ENCODE measurements at places on chromosomes 3 and 15.

DNA sequence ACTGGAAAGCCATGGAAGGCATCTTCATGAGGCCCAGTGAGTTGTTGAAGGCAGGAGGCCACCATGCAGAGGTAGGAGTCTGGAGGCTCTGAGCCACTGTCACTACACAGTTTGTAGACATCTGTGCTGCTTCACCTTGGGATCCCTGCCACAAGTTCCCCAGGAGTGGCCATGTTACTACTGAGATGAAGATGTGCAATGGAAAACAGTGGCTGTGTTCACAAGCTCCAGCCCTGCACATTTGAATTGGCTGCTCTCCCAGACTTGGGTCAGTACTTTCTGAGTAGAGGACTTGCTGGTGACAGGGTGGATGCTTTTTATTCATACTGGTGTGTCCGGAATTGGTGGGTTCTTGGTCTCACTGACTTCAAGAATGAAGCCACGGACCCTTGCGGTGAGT is 86.9 kb upstream of the C15orf39 start:
- H3K4me3 ChIP-seq: no peak overlapping the region
- no peaks in the 10 kb centered on the region for H3K36me3 ChIP-seq
- DNase-seq: no peak
- peaks cover 8% of the 10 kb centered on the region for H3K4me1 ChIP-seq

- no peak overlapping the region for H3K4me3 ChIP-seq
- H3K27ac ChIP-seq: no peak overlapping the region
- DNase-seq: peak; percentile 23
- H3K36me3 ChIP-seq: no peaks in the 10 kb centered on the region
- no peaks in the 10 kb centered on the region for H3K4me1 ChIP-seq
Observed at GRCh38 chr3:172643506-172644179, 67.2 kb downstream of the NCEH1 start.

DNA sequence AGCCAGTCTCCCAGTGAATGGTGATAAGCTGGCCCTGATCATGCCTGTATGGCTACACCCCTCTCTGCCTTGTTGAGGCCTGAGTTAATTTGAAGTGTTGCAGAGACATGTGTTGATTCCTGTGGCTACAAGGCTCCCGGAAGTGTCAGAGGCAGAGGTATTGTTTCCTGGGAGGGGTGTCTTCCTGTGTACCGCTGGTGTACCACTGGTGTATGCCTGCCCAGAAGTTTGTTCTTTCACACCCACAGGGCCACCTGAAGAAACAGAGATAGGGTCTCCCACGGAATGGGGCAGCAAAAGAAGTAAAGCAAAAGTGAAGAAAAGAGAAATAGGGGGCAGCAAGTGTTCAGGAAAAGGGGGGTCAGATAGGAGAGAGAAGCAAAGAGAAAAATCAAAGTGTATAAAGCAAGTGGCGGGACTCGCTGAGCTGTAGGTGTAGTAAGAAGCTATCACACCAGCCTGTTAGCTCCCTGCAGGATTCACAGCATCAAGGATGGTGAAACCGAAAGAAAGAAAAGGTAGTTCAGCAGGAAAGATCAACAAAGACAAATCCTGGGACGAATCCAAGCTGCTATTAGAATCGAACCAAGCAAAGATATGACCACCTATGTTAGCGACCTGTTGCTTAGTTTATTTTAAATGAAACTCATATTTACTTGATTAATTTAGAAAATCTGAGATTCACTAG is 36.6 kb upstream of the CD47 start:
- H3K36me3 ChIP-seq: no peaks in the 10 kb centered on the region
- DNase-seq: peak; percentile 52
- no peaks in the 10 kb centered on the region for H3K27me3 ChIP-seq
- no peak overlapping the region for H3K27ac ChIP-seq
- H3K4me1 ChIP-seq: peaks cover 79% of the 10 kb centered on the region

GRCh38 chr15:87631775-87632174 is 624.8 kb downstream of the NTRK3 start:
- no peak overlapping the region for H3K4me3 ChIP-seq
- H3K36me3 ChIP-seq: no peaks in the 10 kb centered on the region
- no peak overlapping the region for H3K27ac ChIP-seq

- H3K27ac ChIP-seq: no peak overlapping the region
- H3K4me3 ChIP-seq: no peak overlapping the region
- DNase-seq: no peak
- H3K27me3 ChIP-seq: no peaks in the 10 kb centered on the region
- no peaks in the 10 kb centered on the region for H3K4me1 ChIP-seq
Observed at GRCh38 chr15:28252831-28253230, 69.1 kb downstream of the HERC2 start.

GRCh38 chr3:187261541-187261969 is 30.0 kb downstream of the MASP1 start:
- no peak overlapping the region for H3K27ac ChIP-seq
- H3K4me3 ChIP-seq: no peak overlapping the region
- no peaks in the 10 kb centered on the region for H3K36me3 ChIP-seq
- no peaks in the 10 kb centered on the region for H3K4me1 ChIP-seq
- H3K27me3 ChIP-seq: no peaks in the 10 kb centered on the region

Measured in Karpas-422 (cell line).